Smooth muscle cell of trachea (primary cell): ENCODE measurements at places on chromosomes 5 and 9. TPM values are rescaled to one million over a fixed set of nuclear protein-coding genes. Genes with fewer than 3 reads are reported as not detected.

The PCDHB2 gene
- 0.58 and 3.0 TPM in 2 replicates for total RNA-seq

The RNF183 gene
- total RNA-seq, result not detected in 2 replicates

The CNTNAP3 gene
- total RNA-seq, result 0.15 and 0.50 TPM in 2 replicates

The NOL8 gene
- total RNA-seq, result 24.3 and 32.7 TPM in 2 replicates

The PTTG1 gene
- total RNA-seq, result 71.5 and 402 TPM in 2 replicates

The TAF11L10 gene
- not detected in 2 replicates for total RNA-seq
